ENCODE measurements at places on chromosomes 2 and 18.

DNA sequence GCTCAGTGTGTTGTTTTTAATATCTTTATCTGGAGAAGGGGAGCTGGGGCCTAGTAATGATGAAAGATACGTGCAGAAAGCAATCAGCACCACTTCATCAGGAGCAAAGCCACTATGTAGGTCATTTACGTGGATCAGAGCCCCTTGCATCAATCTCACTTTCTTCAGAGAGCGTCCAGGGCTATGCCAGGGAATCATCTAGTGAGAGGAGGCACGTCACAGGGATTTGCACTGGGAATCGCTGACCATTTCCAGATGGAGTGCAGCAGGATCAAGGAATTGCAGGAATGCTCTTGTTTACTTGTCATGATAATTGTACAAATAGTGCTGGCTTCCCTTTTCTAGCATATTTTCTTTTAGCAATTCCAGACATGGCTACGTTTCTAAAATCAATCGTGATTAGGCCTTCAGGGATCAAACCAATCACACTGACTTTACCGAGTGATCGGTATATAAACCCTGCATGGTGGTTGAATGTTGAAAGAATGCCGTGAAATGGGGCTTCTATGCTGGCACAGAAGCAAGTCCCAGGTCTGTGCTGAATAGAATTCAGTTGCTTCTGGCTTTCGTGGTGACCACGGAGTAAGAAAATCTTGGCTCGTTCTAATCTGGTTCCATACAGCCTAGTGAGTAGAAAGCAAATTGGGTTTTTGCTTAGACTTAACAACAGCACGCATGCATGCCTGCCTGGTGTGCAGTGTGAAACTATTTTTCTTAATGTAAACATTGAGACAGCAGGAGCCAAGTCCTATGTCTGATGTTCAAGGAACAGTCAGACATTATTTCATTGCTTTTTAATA, 122.8 kb downstream of the TMEM200C start:
- DNase-seq, result no peak

GRCh38 chr18:37871561-37871960, 306.0 kb upstream of the CELF4 start:
- no peak for DNase-seq

DNA sequence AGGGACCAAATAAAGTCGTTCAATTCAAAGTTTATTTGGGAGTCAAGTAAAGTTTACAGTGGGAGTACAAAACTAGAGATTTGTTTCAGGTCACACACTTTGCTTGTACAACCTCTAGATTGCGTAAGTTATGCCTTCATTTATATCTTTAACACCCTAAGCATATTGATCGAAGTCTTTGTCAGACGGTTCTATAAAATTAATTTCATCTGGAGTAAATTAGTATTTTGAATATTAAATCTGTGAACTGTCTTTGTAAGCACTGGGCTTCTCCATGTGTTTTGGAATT, 119.7 kb downstream of the ACAA2 start:
- no peak for DNase-seq

DNA sequence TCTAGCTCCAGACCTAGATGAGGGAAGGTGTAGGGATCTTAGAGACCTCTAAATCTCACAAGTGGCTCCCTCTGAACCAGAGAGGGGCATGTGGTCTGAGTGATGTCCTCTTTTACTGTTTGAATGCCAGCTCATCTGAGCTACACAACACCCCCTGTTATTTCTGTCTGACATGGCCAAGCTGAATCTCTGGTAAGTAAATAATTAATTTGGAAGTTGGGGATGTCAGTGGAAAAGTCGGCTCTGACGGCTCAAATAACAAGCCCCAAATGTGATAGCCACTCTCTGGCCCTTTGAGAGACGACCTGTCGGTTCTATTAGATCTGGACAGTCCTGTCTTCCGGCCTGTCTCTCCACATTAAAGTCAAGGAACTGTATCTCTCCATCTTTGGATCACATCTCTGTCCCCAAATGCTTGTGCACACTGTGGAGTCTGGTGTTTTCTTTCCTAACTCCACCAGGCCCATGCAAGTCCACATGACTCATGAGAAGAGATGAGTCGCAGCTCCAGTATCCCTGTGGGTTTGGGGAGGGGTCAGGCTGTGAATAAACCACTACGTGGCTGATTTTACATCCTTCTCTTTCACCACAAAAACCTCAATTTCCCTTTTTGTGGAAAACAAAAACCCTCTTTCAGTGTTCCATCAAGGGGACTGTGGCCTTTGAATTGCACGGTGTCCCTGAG, 52.5 kb downstream of the SETBP1 start:
- no peak for DNase-seq

- peak; percentile 61 for DNase-seq
These were observed 73.8 kb downstream of the EIPR1 start for GRCh38 chr2:3303583-3304406.

GRCh38 chr2:223365158-223365679, 236.9 kb downstream of the SCG2 start:
- DNase-seq, result no peak

DNA sequence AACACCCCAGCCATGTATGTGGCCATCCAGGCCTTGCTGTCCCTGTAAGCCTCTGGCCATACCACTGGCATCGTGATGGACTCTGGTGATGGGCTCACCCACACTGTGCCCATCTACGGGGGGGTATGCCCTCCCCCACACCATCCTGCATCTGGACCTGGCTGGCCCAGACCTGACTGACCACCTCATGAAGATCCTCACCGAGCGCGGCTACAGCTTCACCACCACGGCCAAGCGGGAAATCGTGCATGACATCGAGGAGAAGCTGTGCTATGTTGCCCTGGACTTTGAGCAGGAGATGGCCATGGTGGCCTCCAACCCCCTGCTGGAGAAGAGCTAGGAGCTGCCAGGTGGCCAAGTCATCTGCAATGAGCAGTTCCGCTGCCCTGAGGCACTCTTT, 80.4 kb upstream of the ZCCHC2 start:
- DNase-seq, result no peak

GRCh38 chr2:157722580-157723234, 94.0 kb upstream of the ACVR1C start:
- no peak for DNase-seq

- no peak for DNase-seq
These were observed 276 bp downstream of the NFE2L2 start for GRCh38 chr2:177264209-177264692.

DNA sequence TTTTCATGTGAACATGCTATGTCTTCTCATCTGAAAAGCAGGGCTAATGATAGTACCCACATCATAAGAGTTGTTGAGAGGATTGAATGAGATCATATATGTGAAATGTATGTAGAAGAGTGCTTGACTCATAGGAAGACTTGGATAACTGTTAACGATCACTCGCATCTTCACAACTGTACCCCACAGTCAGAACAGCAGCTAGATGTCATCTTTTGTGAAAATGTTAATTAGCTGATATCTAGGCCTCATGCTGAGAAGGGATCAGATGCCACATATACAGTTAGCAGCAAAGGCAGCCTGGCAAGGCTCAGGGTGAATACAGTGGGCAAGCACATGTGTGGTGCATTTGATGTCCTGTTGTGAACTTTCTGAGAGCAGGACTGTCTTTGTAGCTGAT, 24.2 kb downstream of the MAP3K20 start:
- no peak for DNase-seq

DNA sequence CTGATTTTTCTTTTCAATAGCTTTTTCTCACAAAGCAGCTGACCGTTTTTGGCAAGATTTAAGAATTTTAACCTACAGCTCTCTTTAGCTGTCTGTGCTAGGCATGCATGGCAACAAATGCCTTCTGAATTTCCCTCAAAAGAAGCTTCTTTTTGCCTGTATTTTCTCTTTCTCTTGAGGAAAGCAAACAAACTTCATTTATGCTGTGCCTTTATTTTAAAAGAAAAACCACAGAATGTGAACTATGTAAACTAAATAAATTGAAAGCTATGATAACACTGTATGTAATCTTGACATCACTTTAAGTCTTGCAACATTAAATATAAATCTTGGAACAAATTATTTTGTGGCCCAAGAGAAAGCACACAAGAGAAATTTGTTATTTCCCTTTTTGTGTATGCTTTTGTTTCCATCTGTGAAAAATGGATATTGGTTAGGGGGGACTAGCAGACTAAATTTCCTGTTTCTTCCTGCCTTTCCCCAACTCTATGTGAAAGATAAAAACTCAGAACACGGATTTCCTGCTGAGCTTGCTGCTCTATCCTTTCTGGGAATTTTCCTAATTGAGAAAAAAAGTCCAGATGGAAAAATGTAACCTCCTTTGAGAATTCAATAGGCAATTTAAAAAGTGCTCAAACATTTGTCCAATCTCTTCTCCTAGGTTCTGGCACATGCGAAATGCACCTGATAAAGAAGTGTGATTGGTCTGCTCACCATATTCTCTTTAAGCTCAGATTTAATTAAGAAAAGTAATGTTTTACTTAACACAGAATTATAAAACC, 20.9 kb upstream of the TFPI start:
- DNase-seq, result no peak

GRCh38 chr18:9926223-9926894, 12.5 kb downstream of the VAPA start:
- DNase-seq, result no peak

DNA sequence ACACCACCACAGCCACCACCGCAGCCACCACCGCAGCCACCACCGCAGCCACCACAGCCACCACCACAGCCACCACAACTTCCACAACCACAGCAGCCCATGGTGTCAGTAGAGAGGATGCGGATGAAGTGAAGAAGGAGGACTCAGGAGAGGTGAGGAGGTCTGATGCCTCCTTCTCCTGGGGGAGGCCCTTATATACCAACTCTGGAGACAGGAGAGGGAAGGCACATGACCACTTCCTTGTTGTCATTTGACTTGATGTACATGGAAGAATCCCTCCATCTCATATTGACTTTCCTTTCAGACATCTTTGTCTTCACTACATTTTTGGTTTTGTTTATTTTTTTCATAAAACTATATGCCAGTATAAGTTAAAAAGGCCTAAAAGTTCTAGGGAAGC, at the start of gene SCYGR3:
TSS of gene SCYGR3 (minus strand) at position 101 of the 400 bp plus-strand sequence. CDS start at position 101, 0 bp downstream.
- no peak for DNase-seq

DNA sequence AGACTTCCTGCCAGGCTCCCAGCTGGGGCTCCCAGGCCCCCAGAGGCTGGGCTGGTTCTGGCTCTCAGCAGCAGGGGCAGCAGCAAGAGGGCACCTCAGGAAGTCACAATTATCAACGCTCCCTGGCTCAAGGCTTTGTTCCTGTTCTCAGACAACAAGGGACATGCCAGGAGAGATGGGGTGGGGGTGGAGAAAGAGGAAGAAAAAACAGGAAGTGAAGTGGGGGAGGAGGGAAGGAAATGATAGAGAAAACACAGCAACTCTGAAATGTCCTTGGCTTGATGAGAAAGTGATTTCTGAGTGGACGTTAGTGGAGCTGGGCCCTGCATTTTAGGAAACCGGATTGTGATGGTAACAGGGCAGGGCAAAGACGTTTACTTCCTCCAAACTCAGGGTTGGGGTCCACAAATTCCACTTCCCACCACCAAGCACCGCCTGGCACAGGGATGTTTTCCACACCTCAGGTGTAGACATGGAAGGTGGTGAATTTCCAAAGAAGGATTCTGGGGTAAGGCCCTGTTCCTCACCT, 40.4 kb downstream of the CYRIA start:
- DNase-seq, result no peak

- DNase-seq, result no peak
These were observed 1.4 kb upstream of the SLC20A1 start for GRCh38 chr2:112644155-112644932.

DNA sequence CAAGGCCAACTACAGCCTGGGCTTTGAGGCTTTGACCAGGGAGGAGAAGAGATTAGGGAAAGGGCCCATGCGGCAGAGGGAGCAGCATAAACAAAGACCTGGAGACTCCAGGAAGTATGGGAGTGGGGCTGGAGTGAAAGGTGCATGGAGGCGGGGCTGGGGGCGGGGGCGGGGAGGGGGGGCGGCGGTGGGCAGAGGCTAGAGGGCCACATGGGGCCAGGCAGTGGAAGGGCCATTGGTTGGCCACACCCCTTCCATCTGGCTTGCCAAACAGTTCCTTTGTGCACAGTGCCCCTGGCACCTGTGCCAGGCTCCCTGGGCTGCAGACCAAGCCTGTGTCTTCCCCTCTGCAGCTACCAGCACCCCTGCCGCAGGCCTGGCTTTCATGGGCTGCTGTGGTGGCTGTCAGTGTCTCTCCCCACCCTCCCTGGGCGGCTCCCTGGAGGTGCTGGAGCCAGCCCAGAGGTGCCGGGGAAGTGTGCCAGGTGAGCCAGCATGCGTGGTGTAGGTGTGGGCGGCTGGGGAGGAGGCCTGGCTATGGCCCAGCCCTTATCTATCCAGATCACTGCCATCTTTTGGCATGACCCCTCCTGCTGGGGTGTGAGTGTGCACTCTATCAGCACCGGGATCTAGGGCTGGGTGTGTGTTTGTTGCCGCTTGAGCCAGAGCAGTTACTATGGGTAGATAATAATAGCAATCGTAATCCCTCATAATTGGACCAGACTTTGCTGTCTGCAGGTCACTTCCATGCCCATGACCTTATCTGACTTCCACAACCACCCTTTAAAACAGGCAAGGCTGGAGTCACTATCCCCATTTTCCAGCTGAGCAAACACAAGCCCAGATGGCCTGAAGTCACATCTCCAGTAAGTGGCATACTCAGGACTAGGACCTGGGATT, 30.5 kb downstream of the DNMT3A start:
- peak; percentile 97 for DNase-seq

Data from NCI-H2081 treated with DMSO at 0.1 percent for 48 hours (cell line).